ENCODE measurements at places on chromosomes 2 and 18. TPM values are rescaled to one million over a fixed set of nuclear protein-coding genes. Genes with fewer than 3 reads are reported as not detected.

FSHR gene
- total RNA-seq = not detected

TMX3 gene
- 40.9 TPM for total RNA-seq

TIGD1 gene
- 4.2 TPM for total RNA-seq

NEURL3 gene
- total RNA-seq = not detected

CGREF1 gene
- total RNA-seq = 1.4 TPM

BMP10 gene
- total RNA-seq = not detected

- no peak for DNase-seq
Measured at GRCh38 chr2:9440058-9440727, 16.7 kb downstream of the CPSF3 start.

DNA sequence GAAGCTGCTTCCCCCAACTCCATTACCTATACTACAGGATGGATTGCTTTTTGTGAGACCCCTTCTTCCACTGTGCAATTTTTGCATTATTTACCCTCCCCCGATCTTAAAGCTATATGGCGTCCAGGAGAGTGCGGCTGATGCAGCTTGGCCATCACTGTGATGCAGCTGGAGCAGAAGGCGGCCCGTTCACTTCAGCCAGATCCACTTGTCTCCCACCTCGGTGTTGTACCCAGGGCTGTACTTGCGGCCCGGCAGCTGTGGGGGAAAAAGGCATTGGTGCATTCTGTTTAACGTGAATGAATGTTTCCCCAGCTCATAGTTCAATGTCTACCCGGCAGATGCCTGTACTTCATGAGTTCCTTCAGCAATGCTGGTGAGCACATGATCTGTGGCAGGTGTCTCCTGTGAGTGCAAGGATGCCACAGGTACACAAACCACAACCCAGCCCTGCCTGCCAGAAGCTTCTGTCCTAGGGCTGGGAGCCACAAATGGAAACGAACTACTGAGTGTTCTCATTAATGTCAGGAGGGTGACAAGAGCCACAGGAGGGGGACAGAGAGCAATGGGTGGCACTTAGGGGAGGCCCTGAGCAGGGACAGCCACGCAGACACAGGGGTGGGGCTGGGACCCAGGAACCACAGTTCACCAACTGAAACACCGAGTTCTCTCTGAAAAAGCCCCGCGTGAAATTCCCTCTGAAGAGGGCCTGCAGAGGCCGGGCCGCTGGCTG lies 64.0 kb downstream of the NDUFA10 start:
- no peak for DNase-seq

GRCh38 chr18:12543697-12544096 lies 114.2 kb downstream of the SPIRE1 start:
- no peak for DNase-seq

- peak; percentile 62 for DNase-seq
Measured at GRCh38 chr2:239026711-239027361, 179.0 kb downstream of the TWIST2 start.

DNA sequence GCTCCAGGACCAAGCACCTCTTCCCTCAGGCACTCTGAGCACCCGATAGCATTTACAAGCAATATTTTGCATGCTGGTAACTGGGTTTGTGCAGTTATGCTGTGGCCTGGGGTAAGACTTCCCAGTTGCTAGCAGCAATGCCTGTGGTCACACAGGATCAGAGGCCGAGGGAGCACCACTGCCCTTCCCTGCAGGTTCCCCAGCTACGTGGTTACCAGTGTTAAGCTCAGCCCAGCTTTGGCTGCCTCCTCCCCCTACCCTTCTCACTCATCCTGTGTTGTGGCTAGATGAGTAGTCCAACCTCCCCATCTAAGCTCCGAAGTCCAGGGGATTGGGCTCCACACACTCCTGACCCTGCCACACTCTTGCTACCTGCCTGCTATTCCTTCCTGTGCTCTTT lies 141.1 kb downstream of the CELF4 start:
- no peak for DNase-seq

- no peak for DNase-seq
Measured at GRCh38 chr2:105215586-105216192, 25.9 kb upstream of the GPR45 start.

DNA sequence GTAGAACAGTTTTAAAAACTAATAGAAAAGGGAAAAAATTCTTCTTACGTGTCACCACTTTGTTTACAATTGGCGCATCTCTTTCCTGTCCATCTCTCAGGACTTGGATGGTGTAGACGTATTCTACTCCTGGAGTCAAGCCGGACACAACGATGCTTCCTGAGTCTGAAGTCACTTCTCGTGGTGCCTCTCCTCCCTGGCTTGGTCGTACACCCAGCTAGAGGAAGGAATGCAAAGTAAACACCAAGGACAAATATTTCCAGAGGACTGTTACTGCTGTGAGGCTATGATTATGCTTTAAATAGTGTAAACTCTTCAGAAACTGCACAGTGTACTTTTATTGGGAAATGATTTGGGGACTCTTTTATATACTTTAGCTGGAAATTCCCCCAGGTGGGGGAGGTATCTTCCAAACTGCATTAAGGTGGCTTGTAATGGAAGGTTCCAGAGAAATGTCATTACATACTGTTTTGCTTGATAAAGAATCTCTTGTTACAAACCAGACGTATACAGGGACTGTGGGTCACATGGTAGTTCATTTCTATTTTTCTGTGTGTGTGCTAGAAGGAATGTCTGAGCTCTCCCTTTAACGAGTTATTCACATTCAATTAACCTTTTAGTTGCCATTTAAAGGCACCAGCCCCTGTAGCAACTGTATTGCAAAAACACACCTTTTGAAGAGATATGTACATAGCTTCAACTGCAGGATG lies 38.1 kb downstream of the FN1 start:
- no peak for DNase-seq

DNA sequence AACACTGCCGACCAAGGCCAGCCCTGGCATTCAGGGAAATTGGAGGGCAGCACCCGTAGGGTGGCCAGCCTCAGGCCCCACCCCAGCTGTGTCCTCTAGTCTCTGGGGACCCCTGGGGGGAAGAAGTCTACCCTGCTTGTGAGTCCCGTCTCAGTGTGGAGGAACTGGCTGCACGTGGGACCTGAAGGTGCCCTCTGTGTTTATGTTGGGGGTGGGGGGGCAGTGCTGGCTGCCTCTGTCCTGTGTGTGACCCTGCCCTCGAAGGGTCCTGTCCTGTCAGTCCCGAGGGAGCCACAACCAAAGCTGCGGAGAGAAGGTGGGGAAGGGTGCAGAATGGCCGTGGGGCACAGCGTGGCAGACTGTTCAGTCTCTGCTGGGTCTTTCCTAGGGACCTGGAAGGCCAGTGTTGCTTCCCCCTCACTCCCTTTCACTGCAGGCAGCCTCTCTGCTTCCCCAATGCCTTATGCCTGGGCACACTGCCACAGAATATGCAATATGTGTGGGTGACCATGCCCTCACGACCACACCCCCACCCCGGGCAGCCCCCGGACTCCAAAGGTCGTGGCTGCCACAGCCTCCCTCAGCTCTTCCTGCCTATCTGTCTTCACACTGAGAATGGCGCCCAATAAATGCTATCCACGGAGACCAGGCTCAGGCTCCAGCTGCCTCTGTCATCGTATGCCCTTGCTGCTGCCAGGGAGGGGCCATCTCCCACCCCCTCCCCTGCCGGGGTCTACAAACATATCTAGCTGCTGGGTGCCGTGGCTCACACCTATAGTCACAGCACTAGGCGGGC lies 33.3 kb upstream of the SLC35F6 start:
- no peak for DNase-seq

DNA sequence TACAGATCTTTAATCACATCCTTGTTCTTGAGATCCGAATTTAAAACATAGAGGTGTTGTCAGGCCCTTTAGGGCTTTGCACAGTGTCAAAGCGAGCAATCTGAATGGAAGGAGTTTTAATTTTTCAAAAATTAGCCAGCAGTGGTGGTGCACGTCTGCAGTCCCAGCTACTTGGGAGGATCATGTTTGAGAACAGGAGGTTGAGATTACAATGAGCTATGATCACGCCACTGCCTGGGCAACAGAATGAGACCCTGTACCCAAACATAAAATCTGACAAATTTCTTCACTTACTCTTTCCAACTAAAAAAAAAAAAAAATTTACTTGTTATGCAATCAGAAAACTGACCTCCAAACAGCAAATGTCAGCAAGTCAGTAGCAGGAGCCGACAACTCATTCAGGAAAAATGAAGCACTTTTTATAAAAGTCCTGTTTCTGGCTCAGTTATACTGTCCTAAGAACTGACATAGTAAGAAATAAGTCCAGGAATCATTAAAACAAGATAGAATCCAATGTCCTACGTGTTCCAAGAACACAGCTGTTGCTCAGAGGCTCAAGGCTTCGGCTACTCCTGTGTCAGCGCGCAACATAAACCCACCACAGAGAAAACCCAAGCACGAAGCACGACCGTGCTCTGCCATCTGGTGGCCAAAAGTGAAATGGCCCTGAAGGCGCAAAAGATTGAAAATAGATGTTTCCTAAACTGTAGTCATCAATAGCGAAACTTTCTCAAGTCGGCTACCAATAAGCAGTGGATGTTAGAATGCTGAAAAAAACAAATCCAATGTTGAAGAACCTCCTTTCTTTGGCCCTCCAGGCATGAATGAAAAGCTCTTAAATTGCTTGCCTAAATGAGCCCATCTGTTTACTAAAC lies 138.1 kb downstream of the INO80D start:
- DNase-seq = peak; percentile 91

- peak; percentile 7 for DNase-seq
Measured at GRCh38 chr2:10700078-10700803, 10.5 kb upstream of the NOL10 start.

- DNase-seq = no peak
Measured at GRCh38 chr2:203739351-203739750, 32.9 kb downstream of the CD28 start.

DNA sequence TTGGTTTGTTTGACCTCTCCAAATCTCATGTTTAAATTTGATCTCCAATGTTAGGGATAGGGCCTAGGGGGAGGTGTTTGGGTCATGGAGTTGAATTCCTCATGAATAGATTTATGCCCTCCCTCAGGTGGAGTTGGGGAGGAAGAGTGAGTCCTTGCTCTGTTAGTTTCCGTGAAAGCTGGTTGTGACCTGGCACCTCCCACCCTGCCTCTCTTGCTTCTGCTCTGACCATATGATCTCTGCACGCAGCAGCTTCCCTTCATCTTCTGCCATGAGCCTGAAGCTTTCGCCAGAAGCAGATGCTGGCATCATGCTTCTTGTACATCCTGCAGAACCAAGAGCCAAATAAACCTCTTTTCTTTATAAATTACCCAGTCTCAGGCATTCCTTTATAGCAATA lies 231.6 kb upstream of the ERBB4 start:
- no peak for DNase-seq
